Astrocyte (in vitro differentiated cells and primary cell): ENCODE measurements at places on chromosomes 16 and 17. TPM values are rescaled to one million over a fixed set of nuclear protein-coding genes. Genes with fewer than 3 reads are reported as not detected.

KRT33A gene
- total RNA-seq = not detected in 2 replicates

NXPH3 gene
- 0.19 and 0.43 TPM in 2 replicates for total RNA-seq

- DNase-seq = no peak
- no peaks in the 10 kb centered on the region for H3K4me1 ChIP-seq
- H3K27me3 ChIP-seq = no peaks in the 10 kb centered on the region
- H3K27ac ChIP-seq = no peak overlapping the region
- H3K4me3 ChIP-seq = no peak overlapping the region
Observed at GRCh38 chr17:10814075-10814474, 10.2 kb upstream of the TMEM238L start.

- H3K27ac ChIP-seq = no peak overlapping the region
- no peaks in the 10 kb centered on the region for H3K27me3 ChIP-seq
- H3K4me1 ChIP-seq = no peaks in the 10 kb centered on the region
- H3K36me3 ChIP-seq = no peaks in the 10 kb centered on the region
- H3K4me3 ChIP-seq = no peak overlapping the region
- no peak for DNase-seq
Observed at GRCh38 chr16:80671281-80671849, 130.6 kb downstream of the DYNLRB2 start.

DNA sequence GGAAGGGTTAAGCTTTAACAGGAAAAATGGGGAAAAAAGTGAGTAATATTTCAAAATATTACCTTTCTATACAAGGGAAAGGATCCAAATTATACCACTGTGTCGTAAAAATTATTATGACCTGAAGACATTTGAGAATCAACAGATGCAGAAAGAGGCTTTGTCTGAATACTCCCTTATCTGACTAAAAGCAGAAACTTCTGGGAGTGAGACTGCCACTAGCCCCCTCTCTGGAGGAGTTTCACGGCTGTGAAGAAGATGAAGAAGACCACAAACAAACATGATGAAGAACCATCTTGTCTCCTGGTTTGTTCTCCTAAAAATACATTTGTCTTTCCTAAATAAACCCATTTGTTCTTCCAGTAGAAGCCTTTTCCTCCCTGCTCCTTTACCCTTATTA, 29.4 kb downstream of the CNTROB start:
- H3K4me3 ChIP-seq = no peak overlapping the region
- DNase-seq = no peak
- no peak overlapping the region for H3K27ac ChIP-seq
- no peaks in the 10 kb centered on the region for H3K36me3 ChIP-seq
- peaks cover 3% of the 10 kb centered on the region for H3K27me3 ChIP-seq
- no peaks in the 10 kb centered on the region for H3K4me1 ChIP-seq
